Fibroblast of lung (primary cell): ENCODE measurements at places on chromosomes 6 and 20. TPM values are rescaled to one million over a fixed set of nuclear protein-coding genes. Genes with fewer than 3 reads are reported as not detected.

PROKR2 gene
- not detected in 2 replicates for total RNA-seq

NOTCH4 gene
- total RNA-seq, result 0.77 and 0.99 TPM in 2 replicates

DAAM2 gene
- 25.9 and 41.5 TPM in 2 replicates for total RNA-seq

SLC2A10 gene
- 42.1 and 47.2 TPM in 2 replicates for total RNA-seq

LAMA2 gene
- 57.8 and 67.5 TPM in 2 replicates for total RNA-seq

PRDM1 gene
- 2.3 and 5.4 TPM in 2 replicates for total RNA-seq

BTN3A1 gene
- 36.5 and 42.9 TPM in 2 replicates for total RNA-seq

TFB1M gene
- total RNA-seq, result 16.4 and 28.9 TPM in 2 replicates

ELOVL2 gene
- under 0.01 and 1.0 TPM in 2 replicates for total RNA-seq

OPRM1 gene
- total RNA-seq, result not detected in 2 replicates

EPPIN gene
- not detected in 2 replicates for total RNA-seq

HLA-DRB5 gene
- not detected in 2 replicates for total RNA-seq

HLA-DQA2 gene
- total RNA-seq, result not detected in 2 replicates

FAM83B gene
- total RNA-seq, result under 0.01 TPM in 2 replicates
